ENCODE measurements at places on chromosomes 5 and 9.

- no peak for DNase-seq
Observed at GRCh38 chr5:167638816-167639215, 652.6 kb upstream of the WWC1 start.

- DNase-seq, result no peak
Observed at GRCh38 chr9:93077811-93078210, 18.2 kb upstream of the CARD19 start.

DNA sequence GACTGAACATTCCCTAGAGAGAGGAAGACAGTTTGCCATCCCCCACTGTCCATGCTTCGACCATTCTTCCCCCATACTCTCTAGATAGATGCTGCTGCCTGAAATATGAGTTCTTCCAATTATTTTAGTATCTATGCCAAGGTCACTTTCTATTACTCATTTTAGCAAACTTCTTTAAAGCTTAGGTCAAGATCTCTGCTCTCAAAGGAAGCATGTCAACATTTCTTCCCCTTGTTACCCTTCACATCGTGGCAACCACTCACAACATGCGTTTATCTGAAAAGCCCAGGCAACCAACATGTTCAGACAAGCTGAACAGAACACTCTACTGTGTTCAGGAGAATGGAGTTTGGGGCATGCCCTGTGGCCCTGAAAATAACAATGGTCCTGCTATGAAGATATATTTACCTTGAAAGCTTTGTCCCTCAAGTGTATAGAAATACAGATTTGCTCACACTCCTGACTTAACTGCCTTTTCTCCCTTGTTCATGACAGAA is 138.4 kb upstream of the KIF2A start:
- no peak for DNase-seq

- DNase-seq, result no peak
Observed at GRCh38 chr5:138037271-138037670, 4.4 kb upstream of the FAM13B start.

GRCh38 chr5:81017320-81017719 is 57.2 kb downstream of the RASGRF2 start:
- no peak for DNase-seq

GRCh38 chr9:86097510-86098224 is 1.7 kb downstream of the GOLM1 start:
- no peak for DNase-seq

GRCh38 chr5:64836190-64836755 is 67.5 kb downstream of the CWC27 start:
- DNase-seq, result no peak

DNA sequence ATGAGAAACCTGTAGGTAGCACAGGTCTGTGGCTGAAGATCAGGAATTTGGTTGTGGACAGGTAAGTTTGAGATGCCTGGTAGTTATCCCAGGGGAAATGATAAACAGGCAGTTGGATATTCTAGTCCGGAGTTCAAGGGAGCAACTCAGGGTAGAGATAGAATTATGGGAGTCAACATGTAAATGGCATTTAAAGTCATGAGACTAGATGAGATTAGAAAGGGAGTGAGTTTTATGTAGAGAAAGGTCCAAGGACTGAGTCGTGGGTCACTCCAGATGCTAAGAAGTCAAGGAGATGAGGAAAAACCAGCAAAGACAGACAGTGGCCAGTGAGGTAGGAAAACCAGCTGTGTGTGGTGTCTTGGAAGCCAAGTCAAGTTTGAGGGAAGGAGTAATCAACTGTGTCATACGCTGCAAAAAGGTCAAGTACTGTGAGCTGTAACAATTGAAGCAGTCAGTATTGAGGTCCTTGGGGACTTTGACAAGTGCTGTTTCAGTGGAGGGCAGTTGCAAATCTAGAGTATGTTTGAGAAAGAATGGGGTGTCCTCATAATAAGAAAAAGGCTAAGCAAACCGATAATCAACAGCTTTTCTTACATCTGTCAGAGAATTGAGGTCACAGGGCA is 18.2 kb downstream of the GNPDA1 start:
- no peak for DNase-seq

GRCh38 chr9:35781066-35781465 is 10.3 kb upstream of the NPR2 start:
- DNase-seq, result no peak

DNA sequence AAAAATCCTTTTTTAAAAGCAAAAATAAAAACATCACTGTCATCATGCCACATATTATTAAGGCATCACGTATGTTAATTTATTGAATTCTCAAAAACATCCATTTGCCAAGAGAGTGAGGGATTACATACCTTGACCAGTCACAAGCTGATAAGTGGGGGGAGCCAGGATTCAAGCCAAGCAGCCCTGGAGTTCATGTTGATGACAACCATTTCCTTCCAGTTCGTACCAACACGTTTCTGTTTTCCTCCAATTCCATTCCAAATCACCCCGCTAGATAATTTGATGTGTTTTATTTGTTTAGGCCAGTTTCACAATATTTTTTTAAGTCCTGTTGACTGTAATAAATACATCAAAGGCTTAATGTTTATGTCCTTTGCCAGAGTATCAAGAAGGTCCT is 53.0 kb downstream of the SLC1A3 start:
- no peak for DNase-seq

- DNase-seq, result no peak
Observed at GRCh38 chr9:121816449-121816817, 165.0 kb downstream of the DAB2IP start.

GRCh38 chr5:142184988-142185387 is 76.4 kb downstream of the NDFIP1 start:
- DNase-seq, result no peak

GRCh38 chr9:122821278-122821943 is 7.0 kb downstream of the PDCL start:
- DNase-seq, result no peak

DNA sequence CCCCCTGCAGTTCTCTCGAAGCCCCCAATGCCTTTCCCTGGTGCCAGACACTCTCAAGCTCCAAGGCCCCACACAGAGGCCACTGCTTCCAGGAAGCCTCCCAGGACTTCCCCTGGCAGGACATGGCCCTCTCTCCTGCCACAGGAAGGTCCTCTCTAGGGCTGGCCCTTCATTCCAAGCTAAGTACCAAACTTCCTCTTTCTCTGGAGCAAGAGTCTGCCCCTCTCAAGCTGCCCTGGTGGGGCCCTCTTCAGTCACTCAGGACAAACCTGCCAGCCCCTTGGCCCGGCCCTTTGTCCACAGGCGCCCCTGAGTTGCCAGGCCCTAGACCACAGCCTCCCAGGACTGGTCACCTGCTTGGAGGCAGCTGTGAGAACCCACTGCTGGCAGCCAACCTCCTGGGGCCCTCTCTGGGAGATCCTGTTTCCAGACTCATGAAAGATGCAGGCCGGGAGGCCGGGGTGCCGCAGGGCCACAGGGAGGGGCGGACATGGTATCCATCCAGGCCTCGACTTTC is 6.6 kb downstream of the NINJ1 start:
- DNase-seq, result no peak

- DNase-seq, result no peak
Observed at GRCh38 chr9:121958530-121958929, 134.6 kb downstream of the TTLL11 start.

DNA sequence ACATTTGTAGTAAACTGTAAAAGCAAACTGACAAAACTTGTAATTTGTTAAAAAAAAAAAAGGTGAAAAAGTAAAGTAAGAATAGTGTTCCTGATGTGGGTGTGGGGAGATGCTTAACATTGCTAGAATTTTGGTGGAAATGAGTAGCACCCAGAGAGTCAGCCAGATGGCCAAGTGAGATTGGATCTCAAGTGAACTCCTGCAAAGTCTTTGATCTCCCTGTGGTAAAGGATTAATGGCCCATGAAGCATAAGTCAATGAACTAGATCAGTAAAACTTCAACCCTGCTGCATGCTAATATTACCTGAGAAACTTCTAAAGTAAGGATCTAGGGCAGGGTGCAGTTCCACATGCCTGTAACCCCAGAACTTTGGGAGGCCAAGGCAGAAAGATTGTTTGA is 19.0 kb upstream of the FAM169A start:
- no peak for DNase-seq

- no peak for DNase-seq
Observed at GRCh38 chr9:24041160-24041690, 215.2 kb upstream of the ELAVL2 start.

GRCh38 chr9:7844242-7844641 is 44.7 kb upstream of the DMAC1 start:
- DNase-seq, result peak; percentile 48

- no peak for DNase-seq
Observed at GRCh38 chr9:130110596-130111021, 56.9 kb downstream of the GPR107 start.

- DNase-seq, result no peak
Observed at GRCh38 chr5:178307267-178308045, 74.9 kb upstream of the PHYKPL start.

DNA sequence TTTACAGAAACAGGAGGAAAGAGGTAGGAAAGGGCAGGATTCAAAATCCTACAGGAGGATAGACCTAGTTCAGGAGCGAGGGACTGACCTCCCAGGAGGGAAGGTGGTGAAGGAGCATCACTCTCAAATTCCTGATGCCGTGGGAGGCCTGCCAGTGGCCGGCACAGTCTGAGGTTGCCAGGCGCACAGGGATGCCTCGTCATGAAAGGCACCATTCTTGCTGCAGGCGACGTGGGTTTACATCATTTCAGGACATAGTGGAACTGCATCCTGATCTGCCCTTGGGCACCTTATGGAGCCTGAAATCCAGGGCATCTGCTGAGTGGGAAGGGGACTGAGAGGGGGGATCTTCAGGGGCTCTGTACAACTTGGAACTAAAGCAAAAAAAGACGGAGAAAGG is 163.2 kb upstream of the S1PR3 start:
- no peak for DNase-seq

DNA sequence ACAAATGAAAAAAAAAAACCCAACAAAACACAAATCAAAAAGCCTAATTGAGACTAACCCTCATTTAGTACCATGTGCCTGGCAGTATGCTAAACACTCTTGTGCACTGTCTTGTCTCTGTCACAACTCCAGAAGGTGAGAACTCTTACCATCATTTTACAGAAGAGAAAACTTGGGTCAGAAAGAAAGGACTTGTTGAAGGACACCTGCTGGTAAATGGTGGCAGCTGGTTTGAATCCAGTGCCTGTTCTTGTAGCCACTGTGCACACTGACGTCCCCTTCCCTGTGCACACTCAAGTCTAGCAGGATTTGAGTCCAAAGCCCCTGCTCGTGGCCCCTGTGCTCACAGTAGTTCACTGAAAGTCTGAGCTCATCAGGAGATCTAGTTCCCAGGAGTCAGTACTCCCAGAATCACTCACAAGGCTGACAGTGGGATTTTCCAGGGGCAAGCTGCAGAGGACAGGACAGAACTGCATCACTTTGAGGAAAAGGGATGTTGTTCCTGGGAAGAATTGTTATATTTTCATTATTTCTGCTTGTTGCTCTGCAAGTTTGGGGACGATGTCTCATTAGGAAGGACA is 43.0 kb upstream of the HSD17B4 start:
- no peak for DNase-seq

- no peak for DNase-seq
Observed at GRCh38 chr5:168467755-168468330, 18.4 kb upstream of the RARS1 start.

- DNase-seq, result no peak
Observed at GRCh38 chr9:135613946-135614805, 25.2 kb downstream of the GLT6D1 start.

- no peak for DNase-seq
Observed at GRCh38 chr9:135010921-135011320, 76.5 kb upstream of the OLFM1 start.

- peak; percentile 42 for DNase-seq
Observed at GRCh38 chr5:100430268-100431195, 104.6 kb upstream of the FAM174A start.

GRCh38 chr5:76030343-76030742 is 52.8 kb upstream of the SV2C start:
- no peak for DNase-seq

- no peak for DNase-seq
Observed at GRCh38 chr5:5711112-5711511, 288.6 kb downstream of the ICE1 start.

DNA sequence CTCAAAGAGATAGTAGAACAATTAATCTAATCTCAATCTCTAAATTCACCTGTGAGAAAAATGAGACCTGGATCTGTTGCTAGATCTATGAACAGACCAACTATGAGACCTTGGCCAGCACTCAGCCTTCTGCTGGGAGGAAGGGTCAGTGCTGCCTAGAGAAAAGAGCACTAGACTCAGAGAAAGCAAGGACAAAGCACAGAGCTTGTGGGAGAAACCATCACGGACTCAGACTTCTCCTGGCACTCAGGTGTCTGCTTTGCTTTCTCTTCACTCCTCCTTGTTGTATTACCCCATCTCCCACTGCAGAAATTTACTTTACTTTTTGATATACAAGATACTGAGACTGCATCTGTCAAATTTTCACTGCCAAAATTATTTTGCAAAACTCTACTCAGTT is 890.0 kb upstream of the NUDT12 start:
- no peak for DNase-seq

- peak; percentile 42 for DNase-seq
Observed at GRCh38 chr5:175517824-175518450, 39.6 kb downstream of the SFXN1 start.

DNA sequence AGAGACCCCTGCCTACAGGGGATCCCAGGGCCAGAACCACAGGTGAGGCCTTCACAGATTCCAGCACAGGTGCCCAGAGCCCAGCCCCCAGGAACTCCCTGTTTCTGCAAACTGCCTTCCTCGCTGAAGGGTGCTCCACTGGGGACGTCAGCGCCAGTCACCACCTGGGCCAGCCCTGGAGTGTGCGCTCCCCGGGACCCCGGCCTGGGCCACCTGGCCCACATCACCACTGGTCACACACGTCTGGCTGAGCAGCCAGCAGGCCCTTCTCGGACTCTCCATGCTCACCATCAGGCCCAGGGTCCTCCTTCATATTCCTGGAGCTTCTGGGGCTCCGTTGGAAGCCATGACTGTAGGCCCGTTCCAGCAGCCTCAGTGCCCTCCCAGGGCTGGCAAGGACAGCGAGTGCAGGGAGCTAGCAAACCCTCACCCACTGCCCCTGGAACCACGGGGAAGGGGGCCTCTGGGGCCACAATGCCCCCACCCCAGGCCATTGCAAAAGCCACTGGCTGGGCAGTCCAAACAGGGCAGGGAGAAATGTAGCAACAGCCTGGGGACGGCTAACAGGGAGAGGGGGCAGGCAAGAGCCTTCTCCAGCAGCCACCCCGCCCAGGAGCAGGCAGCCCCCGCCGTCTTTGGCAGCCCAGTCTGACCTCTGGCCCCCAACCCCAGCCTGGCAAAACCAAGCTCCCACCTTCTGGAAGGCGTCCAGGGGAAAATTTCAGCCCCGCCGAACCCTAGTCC is 1.3 kb downstream of the AGPAT2 start:
- no peak for DNase-seq

- DNase-seq, result no peak
Observed at GRCh38 chr9:79578891-79579290, 7.1 kb downstream of the TLE4 start.

- no peak for DNase-seq
Observed at GRCh38 chr5:136198453-136198852, 5.5 kb upstream of the SMIM32 start.

GRCh38 chr9:131824155-131824594 is 84.3 kb upstream of the RAPGEF1 start:
- DNase-seq, result no peak

DNA sequence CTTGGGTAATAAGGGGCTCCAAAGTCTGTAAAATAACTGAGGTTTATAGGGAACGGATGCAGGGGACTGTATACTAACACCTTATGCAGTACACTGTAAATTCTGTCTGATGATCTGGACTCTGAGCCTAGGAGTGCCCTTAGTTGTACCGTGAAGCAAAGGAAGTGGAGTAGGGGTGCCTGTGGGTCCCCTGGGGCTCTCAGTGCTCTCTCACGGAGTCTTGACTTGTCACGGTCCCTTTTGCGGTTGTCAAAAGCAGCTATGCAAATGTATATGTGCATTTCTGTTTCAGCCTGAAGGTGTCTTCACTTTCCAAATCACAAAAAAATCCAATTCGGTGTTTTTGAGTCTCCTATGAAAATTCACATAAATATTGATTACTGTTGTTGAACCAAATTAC is 17.8 kb downstream of the DMRT1 start:
- no peak for DNase-seq
